H9 (cell line): ENCODE measurements at places on chromosomes 2 and 18.

DNA sequence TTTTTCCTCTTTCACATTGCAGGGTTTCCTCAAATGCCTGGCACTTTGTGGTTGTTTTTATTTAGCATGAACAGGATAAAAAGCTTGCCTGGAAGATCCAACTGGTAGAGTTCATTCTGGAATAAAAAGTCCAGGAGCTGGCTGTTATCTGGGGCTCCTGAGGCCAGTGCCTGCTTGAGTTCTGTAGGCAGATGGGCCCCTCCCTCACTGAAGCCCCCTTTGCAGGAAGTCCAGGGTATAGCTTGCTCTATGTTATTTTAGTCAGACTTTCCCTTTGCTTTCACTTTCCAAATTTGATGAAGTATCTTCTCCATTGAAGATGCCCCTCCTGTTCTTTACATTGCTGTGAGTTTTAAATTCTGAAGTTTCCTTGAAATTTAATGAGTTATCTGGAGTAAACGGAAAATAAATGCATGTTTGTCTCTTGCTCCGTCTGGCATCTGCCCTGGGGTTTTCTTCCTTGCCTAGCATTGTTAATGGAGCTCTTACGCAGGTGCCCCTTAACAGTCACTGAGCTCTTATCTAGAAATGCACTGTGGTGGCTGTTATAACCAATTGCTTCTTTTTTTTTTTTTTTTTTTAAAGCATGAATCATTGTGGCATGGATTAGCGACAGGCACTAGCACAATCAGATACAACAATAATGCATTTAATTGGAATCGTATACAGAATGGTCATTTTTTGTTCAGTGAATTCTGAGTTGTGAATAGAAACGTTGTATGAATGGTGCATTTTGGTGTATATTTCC lies 27.0 kb upstream of the LPIN1 start:
- DNase-seq, result no peak

DNA sequence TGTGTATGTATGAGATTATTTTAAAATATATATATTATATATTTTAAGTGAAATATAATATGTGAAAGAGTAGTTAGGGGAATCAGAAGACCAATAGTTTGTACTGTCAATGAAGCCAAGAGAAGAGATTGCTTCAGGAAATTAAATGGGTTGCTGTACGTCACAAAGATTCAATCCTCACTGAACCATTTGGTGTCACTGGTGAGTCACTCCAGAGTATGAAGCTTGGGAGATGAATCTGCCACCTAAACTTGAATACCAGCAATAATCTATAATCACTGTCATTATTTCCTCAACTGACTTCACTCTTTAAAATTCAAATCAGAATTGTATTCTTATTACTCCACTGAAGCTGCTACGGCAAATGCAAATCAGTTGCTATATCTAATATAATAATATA lies 41.9 kb upstream of the SCN9A start:
- no peak for DNase-seq

DNA sequence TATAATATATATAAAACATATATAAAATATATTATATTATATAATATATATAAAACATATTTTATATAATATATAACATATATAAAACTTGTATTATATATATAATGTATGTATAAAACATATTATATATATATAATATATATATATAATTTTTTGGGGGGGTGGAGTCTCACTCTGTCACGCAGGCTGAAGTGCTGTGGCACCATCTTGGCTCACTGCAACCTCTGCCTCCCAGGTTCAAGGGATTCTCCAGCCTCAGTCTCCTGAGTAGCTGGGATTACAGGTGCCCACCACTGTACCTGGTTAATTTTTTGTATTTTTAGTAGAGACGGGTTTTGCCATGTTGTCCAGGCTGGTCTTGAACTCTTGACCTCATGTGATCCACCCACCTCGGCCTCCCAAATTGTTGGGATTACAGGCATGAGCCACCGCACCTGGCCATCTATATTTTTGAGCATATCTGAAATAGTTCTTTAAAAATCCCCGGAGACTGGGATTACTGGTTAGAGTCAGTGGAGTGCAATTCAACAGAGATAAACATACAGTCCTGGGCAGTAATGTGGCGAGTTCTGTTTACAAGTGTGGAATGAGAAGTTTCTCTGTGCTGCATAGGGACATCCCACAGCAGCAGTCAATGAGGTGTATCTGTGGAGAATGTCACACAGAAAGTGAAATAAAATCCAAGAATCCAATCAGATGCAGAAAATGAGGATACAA lies 208.4 kb downstream of the MYCN start:
- no peak for DNase-seq

DNA sequence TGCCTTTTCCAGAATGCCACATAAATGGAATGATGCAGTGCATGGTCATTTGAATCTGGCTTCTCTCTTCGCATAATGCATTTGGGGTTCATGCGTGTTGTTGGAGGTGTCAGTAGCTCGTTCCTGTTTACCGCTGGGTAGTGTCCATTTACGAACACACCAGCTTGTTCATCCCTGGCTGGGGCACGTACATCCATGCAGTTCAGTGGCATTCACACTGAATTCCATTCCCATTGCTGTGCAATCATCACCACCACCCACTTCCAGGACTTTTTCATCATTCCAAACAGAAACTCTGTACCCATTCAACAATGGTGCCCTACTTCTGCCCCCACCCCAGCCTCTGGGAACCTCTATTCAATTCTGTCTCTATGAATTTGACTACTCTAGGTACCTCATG lies 14.7 kb upstream of the CIDEA start:
- no peak for DNase-seq

DNA sequence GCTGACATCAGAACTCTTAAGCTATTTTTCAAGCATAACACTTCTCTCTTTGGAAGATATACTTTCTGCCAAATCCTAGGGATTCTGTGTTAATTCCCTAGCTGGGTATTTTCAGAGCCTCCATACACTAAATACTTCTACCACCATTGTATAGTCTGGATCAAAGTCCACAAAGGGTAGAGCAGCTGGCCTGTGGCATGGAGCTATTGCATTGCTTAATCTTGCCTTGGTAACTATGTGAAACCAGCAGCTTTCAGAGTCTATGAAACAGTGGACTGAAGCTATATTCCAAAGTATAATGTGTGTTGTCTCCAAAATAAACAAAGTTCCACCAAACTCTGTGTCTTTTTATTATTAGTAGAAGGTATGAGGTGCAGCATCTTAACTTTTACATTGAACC lies 296.9 kb upstream of the CDH19 start:
- no peak for DNase-seq

GRCh38 chr2:241853651-241854341 lies 4.9 kb downstream of the PDCD1 start:
- no peak for DNase-seq
